Immature natural killer cell (primary cell): ENCODE measurements at places on chromosomes 11 and 22.

- H3K4me3 ChIP-seq, result no peak overlapping the region
- H3K4me1 ChIP-seq, result peaks cover 4% of the 10 kb centered on the region
- H3K36me3 ChIP-seq, result no peaks in the 10 kb centered on the region
- DNase-seq, result no peak
These were observed 29.4 kb upstream of the UBASH3B start for GRCh38 chr11:122625976-122626665.

DNA sequence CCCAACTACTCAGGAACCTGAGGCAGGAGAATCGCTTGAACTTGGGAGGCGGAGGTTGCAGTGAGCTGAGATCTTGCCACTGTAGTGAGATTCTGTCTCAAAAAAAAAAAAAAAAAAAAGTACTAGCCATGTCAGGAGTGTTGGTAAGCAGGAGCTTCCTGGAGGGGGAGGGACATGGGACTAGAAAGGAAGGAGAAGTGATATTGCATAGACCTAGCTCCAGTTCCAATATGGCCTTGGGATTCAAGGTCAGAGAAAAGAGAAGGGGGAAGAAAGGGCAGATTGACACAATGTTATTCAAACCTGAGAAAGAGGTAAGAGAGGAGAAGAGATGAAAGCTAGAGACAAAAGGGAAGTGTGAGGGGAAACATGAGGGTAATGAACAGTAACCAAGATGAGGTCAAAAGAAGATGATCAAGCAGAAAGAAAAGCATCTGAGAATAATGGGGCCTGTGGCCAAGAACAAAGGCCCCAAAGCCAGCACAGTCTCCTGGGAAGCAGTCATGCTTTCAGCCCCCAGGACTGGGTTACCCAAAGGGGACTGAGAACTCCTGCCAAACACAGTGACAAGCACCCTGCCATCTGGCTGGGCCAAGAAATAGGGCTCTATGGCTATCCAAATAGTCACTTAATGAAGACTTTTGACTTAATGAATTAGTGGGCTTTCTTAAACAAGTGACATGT lies 51.7 kb upstream of the FTH1 start:
- no peak for DNase-seq
- no peak overlapping the region for H3K4me3 ChIP-seq
- H3K4me1 ChIP-seq, result no peaks in the 10 kb centered on the region
- H3K27ac ChIP-seq, result peak overlapping the region; percentile 35

- no peak overlapping the region for H3K4me3 ChIP-seq
- DNase-seq, result no peak
- H3K27ac ChIP-seq, result no peak overlapping the region
- no peaks in the 10 kb centered on the region for H3K36me3 ChIP-seq
- peaks cover 5% of the 10 kb centered on the region for H3K27me3 ChIP-seq
- no peaks in the 10 kb centered on the region for H3K4me1 ChIP-seq
These were observed 92.5 kb downstream of the TMPRSS5 start for GRCh38 chr11:113613619-113614018.

GRCh38 chr11:10551290-10551592 lies 10.3 kb upstream of the RNF141 start:
- H3K36me3 ChIP-seq, result peaks cover 3% of the 10 kb centered on the region
- no peaks in the 10 kb centered on the region for H3K4me1 ChIP-seq
- H3K4me3 ChIP-seq, result no peak overlapping the region

DNA sequence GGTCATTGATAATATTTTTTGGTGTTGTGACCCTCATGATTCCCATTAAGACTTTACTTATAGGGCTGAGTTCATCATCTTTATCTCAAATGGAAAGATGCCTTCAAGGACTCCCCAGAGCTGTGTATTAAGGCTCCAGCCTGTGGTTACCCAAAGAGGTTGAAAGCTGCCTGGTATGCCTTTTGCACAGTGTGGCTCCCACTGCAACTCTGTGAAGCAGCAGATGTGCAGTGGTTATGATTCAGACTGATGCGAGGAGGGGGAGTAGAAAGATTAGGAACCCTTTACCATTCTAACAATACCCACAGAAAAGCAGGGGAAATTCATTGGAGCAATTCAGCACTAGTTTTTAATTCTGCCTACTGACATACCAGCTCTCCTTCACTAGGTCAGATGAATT lies 560.0 kb downstream of the INSC start:
- H3K27ac ChIP-seq, result no peak overlapping the region
- DNase-seq, result no peak

- H3K27me3 ChIP-seq, result peaks cover 2% of the 10 kb centered on the region
- H3K4me3 ChIP-seq, result no peak overlapping the region
- DNase-seq, result no peak
- H3K4me1 ChIP-seq, result no peaks in the 10 kb centered on the region
These were observed 250.4 kb upstream of the SORL1-AS1 start for GRCh38 chr11:121703201-121703600.

GRCh38 chr11:111920908-111921307 lies 2.2 kb downstream of the C11orf52 start:
- peaks cover 4% of the 10 kb centered on the region for H3K4me1 ChIP-seq
- DNase-seq, result no peak
- peaks cover 3% of the 10 kb centered on the region for H3K27me3 ChIP-seq
- no peak overlapping the region for H3K27ac ChIP-seq

DNA sequence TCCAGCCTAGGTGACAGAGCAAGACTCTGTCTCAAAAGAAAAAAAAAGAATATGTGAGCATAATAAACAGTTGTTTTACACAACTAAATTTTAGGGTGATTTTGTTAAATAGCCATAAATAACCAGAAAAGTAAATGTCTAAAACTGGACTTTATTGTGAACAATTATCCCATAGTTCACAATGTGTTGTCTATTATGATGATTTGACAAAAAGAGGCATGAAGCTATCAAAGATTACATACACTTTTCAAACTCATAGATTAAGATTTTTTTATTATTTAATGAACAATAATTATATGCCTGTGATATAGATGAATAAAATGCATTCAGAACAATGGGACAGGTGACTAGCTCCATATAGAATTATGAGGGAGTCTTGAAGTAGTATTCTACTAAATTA lies 27.0 kb upstream of the MTMR2 start:
- H3K4me1 ChIP-seq, result peaks cover 14% of the 10 kb centered on the region
- H3K27me3 ChIP-seq, result peaks cover 4% of the 10 kb centered on the region
- no peak overlapping the region for H3K27ac ChIP-seq
- no peak overlapping the region for H3K4me3 ChIP-seq

DNA sequence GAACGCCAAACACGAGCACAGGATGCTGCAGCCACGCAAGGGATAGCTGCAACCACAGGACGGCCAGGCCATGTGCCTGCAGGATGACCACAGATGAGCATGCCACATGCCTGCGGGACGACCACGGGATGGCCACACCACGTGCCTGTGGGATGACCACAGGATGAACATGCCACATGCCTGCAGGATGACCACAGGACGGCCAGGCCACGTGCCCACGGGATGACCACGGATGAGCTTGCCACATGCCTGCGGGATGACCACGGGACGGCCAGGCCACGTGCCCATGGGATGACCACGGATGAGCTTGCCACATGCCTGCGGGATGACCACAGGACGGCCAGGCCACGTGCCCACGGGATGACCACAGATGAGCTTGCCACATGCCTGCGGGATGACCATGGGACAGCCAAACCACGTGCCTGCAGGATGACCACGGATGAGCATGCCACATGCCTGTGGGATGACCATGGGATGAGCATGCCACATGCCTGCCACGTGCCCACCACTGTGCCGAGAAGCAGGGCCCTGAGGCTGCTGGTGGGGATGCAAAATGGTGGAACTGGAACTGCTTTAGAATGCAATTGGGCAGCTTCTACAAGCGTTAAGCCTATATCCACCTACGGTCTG lies 12.8 kb upstream of the MOB2 start:
- no peak for DNase-seq
- peaks cover 2% of the 10 kb centered on the region for H3K27me3 ChIP-seq
- H3K4me1 ChIP-seq, result peaks cover 76% of the 10 kb centered on the region
- H3K36me3 ChIP-seq, result peaks cover 4% of the 10 kb centered on the region

DNA sequence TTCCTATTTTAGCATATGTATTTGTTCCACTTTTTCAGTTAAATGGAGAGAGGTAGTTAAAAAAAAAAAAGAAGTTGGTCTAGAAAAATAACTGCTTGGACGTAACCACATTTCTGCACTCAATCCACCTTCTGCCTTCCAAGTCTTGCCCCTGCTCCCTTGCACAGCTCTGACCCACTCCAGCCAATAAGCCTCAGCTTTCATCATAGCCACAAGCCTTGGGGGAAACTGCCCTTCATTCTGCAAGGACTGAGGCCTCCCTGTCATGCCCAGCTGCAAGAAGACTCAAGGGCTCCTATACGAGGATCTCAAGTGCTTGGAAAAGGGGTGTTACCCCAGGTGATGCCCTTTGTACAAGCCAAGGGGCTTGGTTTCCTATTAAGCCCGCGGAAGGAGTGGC lies 36.0 kb upstream of the OAF start:
- H3K4me1 ChIP-seq, result no peaks in the 10 kb centered on the region
- no peak for DNase-seq
- H3K4me3 ChIP-seq, result no peak overlapping the region

- no peak overlapping the region for H3K27ac ChIP-seq
- no peaks in the 10 kb centered on the region for H3K27me3 ChIP-seq
- no peaks in the 10 kb centered on the region for H3K4me1 ChIP-seq
- no peak for DNase-seq
These were observed 51.6 kb upstream of the GDPD4 start for GRCh38 chr11:77353131-77353530.

GRCh38 chr11:94145916-94146315 lies 17.3 kb downstream of the PANX1 start:
- peak overlapping the region; percentile 17 for H3K27ac ChIP-seq
- H3K4me3 ChIP-seq, result no peak overlapping the region
- no peak for DNase-seq
- no peaks in the 10 kb centered on the region for H3K36me3 ChIP-seq

GRCh38 chr11:1854949-1855885 lies 2.3 kb downstream of the LSP1 start:
- peaks cover 60% of the 10 kb centered on the region for H3K4me1 ChIP-seq
- DNase-seq, result no peak
- peaks cover 19% of the 10 kb centered on the region for H3K27me3 ChIP-seq
- H3K4me3 ChIP-seq, result peak overlapping the region; percentile 100
- no peaks in the 10 kb centered on the region for H3K36me3 ChIP-seq
- no peak overlapping the region for H3K27ac ChIP-seq

DNA sequence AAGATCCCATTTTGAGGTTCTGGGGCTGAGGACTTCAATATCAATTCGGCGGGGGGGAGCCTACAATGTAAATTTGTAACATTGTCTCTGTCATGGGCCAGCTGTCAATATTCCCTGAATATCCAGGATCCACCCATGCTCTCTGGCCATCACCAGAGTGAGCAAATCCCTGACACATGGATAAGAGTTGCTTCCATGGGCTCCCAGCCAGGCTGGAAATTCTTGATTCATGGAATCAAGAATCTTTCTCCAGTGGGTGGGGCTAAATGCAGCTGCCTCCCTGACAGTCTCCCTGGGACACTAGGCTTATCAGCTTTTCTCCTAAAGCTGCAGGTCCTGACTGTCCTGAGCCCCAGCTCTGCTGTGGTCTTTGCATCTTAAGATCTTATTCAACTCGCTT lies 86.9 kb upstream of the IGLL5 start:
- DNase-seq, result no peak
- no peak overlapping the region for H3K4me3 ChIP-seq
- peaks cover 38% of the 10 kb centered on the region for H3K36me3 ChIP-seq
- peaks cover 42% of the 10 kb centered on the region for H3K4me1 ChIP-seq
- H3K27me3 ChIP-seq, result peaks cover 3% of the 10 kb centered on the region
- H3K27ac ChIP-seq, result no peak overlapping the region

- H3K27ac ChIP-seq, result no peak overlapping the region
- DNase-seq, result no peak
- no peak overlapping the region for H3K4me3 ChIP-seq
These were observed 97.1 kb upstream of the RAG2 start for GRCh38 chr11:36695111-36695510.

GRCh38 chr22:39655004-39655579 lies 84.5 kb downstream of the CACNA1I start:
- H3K27ac ChIP-seq, result no peak overlapping the region
- no peak for DNase-seq

DNA sequence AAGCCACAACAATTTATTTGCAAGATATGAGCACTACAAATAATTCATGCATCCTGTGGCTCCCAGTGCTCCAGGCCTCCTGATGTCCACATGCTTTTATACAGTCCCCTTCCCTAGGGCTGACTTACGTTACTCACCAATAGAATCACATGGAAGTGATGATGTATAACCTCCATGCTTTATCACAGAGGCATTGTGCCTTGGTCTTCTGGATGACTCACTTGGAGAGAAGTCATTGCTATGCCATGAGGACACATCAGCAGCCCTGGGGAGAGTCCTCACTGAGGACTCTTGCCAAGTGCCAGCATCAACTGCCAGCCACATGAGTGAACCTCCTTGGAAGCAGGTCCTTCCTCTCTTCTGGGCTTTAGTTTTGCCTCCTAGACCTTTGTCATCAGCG lies 22.0 kb upstream of the IGSF9B start:
- H3K27ac ChIP-seq, result no peak overlapping the region
- H3K27me3 ChIP-seq, result peaks cover 4% of the 10 kb centered on the region
- H3K4me1 ChIP-seq, result no peaks in the 10 kb centered on the region

- H3K27ac ChIP-seq, result no peak overlapping the region
- H3K27me3 ChIP-seq, result peaks cover 1% of the 10 kb centered on the region
- H3K4me3 ChIP-seq, result no peak overlapping the region
- DNase-seq, result no peak
- H3K36me3 ChIP-seq, result no peaks in the 10 kb centered on the region
These were observed 70.5 kb downstream of the FEZ1 start for GRCh38 chr11:125425601-125426000.

DNA sequence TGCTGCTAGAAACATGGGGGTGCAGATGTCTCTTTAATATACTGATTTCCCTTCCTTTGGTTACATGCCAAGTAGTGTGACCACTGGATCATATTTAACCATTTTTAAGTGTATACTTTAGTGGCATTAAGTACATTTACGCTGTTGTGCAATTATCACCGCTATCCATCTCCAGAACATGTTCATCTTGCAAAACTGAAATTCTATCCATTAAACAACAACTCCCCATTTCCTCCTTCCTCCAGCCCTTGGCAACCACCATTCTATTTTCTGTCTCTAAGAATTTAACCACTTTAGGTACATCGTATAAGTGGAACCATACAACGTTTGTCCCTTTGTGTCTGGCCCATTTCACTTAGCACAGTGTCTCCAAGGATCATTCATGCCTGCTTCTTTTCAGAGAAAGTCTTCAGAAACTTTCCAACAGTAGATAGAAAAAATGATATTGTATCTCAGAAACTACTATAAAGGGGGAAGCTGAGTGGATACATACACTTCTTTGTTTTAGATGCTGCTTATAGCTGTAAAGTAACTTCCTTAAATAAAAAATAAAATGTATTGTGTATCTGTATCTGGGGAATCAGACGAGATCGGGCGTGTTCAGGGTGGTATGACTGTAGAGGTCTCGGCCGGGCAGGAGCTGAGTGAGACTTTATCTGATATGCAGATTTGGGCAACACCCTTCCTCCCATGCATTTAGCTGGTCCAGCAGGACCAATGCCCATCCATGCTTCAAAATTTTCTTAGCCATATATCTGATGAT lies 44.6 kb upstream of the ZBED5 start:
- H3K27ac ChIP-seq, result no peak overlapping the region
- DNase-seq, result no peak
- no peaks in the 10 kb centered on the region for H3K4me1 ChIP-seq
- H3K36me3 ChIP-seq, result no peaks in the 10 kb centered on the region

GRCh38 chr11:14331476-14332136 lies 27.4 kb downstream of the RRAS2 start:
- no peaks in the 10 kb centered on the region for H3K36me3 ChIP-seq
- H3K27me3 ChIP-seq, result peaks cover 3% of the 10 kb centered on the region
- H3K4me1 ChIP-seq, result peaks cover 66% of the 10 kb centered on the region
- H3K27ac ChIP-seq, result no peak overlapping the region
- H3K4me3 ChIP-seq, result peak overlapping the region; percentile 36
- DNase-seq, result no peak

GRCh38 chr11:20368438-20368837 lies 4.9 kb downstream of the HTATIP2 start:
- no peak overlapping the region for H3K4me3 ChIP-seq
- DNase-seq, result no peak
- no peaks in the 10 kb centered on the region for H3K27me3 ChIP-seq
- peaks cover 29% of the 10 kb centered on the region for H3K4me1 ChIP-seq
- H3K27ac ChIP-seq, result peak overlapping the region; percentile 57
- H3K36me3 ChIP-seq, result peaks cover 4% of the 10 kb centered on the region
